ENCODE measurements at places on chromosomes 2 and 18.

GRCh38 chr2:73830871-73831401, 2.2 kb downstream of the STAMBP start:
- no peak for DNase-seq

DNA sequence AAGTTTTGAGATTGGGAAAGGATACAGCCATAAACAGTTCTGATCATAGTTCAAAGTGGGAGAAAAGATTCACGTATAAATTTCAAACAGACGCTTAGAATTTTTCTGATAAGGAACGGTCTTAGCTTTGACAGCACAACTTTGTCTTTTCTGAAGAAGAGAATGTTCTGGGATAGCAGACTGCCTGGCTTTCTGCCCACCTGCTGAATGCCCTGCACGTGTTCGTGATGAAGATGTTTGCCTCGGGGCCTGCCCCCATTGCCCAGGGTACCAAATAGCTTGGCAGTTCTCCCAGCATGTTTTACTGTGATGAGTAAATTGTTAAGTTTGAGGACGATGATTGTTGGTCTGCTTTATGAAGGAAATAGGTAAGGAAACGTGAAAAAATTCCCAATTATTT, 4.6 kb downstream of the MRPL33 start:
- no peak for DNase-seq

GRCh38 chr2:11553661-11554398, 20.0 kb downstream of the GREB1 start:
- DNase-seq, result no peak

GRCh38 chr18:50786864-50787263, 33.0 kb downstream of the MRO start:
- DNase-seq, result no peak

DNA sequence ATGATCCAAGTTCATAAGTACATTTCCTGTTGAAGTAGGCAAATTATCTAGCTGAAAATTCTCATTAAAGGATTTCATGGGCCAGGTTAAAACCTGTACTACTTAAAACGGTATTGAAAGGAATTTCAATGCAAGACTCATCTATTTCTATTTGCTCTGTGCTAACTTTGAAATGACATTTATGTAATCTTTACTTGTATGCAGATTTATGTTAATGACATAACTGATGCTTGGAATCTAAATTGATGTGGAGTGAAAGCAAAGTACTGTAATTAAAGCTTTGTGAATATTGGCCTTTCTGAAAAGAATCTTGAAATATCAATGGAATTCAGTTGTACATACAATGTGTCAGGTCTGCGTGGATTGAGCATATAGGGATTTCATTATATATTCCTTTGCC, 390.0 kb downstream of the CPS1 start:
- no peak for DNase-seq

DNA sequence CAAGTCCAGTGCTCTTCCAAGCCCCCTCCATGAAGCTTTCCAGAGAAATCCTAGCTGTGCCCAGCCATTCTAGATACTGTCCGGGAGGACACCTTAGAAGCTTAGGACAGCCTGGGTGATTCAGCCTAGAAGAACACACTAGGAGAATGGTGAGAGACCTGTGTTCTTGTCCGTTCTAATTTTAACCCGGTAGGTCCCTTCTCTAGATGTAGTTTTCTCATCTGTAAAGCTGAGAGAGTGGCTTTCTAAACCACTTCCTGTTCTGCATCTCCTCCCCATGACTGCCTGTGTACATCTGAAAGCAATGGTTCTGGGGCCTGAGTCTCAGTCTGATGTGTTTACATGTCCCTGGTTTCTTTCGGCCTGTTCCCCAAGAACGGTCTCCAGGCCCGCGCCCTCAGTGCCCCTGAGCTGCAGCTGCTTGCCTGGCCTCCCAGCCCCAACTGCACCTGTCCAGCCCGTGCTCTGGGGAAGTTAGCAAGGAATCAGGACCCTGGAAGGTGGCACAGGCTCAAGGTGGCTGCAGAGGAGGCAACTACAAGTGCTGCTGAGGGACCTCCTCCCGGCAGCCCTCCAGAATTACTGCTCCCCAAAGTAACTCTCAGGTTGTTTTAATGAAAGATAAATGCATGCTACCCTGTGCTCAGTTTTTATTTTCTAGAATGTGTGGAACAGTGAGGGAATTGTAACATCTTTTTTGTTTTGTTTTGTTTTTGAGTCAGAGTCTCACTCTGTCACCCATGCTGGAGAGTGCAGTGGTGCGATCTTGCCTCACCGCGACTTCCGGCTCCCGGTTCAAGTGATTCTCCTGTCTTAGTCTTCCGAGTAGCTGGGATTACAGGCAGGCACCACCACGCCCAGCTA, 105.9 kb downstream of the LBH start:
- no peak for DNase-seq

DNA sequence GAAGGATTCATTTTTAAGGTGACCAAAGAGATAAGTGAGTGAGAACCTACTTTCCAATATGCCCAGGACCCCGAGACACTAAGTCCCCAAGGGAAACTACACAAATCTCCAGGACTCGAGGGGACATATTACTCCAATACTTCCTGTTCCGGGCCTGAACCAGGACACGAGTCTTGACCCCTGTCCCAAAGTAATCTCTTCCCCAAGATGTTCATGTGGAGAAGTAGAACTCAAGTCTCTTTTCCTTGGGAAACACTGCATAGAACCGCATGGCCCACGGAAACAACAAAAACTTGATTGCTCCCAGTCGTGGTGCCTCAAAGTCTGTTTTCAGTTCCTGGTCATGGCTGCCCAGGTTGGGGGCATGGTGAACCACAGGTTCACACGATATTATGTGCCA, 87.2 kb upstream of the ZEB2 start:
- no peak for DNase-seq

GRCh38 chr18:54109131-54109683, 115.3 kb downstream of the MBD2 start:
- no peak for DNase-seq

GRCh38 chr18:24491927-24492834, 31.7 kb downstream of the HRH4 start:
- DNase-seq, result no peak

DNA sequence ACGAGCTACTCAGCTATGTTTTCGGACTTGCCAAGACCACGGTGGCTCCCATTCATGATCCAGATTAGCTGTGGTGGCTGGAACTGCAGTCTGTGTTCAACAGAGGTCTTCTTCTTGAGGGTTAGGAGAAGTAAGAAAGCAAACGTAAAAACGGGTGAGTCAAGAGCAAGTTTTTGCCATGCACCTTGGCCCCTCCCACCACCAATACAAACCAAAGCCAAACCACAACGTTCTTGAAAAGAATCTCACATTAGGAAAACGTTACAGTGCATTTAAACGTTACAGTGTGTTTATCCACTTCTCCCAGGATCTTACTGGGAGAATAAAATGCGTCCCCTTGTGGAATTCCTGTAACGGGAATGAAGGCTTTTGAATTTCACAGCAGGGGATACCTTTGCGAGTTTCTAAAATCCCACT, 725 bp downstream of the FBXO48 start:
- peak; percentile 18 for DNase-seq

GRCh38 chr2:173359231-173359630, 4.6 kb downstream of the CDCA7 start:
- DNase-seq, result no peak

GRCh38 chr2:160397530-160397865, 96.1 kb downstream of the RBMS1 start:
- no peak for DNase-seq

DNA sequence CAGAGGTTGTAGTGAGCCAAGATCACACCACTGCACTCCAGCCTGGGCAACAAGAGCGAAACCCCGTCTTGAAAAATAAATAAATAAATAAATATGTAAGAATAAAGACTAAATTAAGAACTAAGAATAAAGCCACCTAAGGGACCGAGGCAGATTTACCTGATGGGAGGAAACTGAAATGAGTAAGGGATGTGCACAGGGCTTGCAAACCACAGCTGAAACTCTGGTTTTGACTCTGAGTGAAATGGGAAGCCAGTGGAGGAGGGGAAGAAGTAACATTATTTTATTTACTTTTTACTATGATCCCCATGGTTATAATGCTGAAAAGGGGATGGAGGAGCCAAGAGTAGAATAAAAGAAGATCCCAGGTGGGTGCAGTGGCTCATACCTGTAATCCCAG, 107.3 kb downstream of the CABYR start:
- no peak for DNase-seq

DNA sequence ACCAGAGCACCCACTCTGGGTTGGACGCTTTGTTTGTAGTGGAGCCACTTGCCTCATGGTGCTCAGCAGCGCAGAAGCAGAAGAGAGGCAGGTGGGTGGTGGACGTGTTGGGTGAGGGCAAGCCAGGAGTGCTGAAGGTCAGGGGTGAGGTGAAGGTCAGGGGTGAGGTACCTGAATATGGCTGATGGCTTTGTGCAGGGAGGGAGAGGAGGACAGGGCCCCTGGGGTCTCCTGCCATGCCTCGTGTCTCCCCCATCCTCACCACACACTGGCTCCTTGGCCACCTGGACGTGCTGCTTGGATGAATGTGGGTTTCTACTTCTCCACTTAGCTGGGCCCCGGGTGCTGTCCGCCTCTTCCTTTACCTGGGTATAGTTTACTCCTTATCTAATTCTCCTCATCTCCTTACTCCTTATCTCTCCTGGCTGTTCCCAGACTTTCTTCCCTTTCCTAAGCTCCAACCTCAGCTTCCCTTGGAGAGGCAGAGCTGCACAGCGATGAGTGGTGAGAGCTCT, 68.1 kb downstream of the DYSF start:
- no peak for DNase-seq

GRCh38 chr18:24995056-24995455, 356.9 kb downstream of the ZNF521 start:
- DNase-seq, result no peak

Data from right hindlimb (tissue), 1 donor.